ENCODE measurements at places on chromosomes 13 and 19.

GRCh38 chr13:70330697-70331361, 222.6 kb upstream of the KLHL1 start:
- DNase-seq, result no peak

- DNase-seq, result no peak
Observed at GRCh38 chr13:96444676-96445075, 354.8 kb downstream of the HS6ST3 start.

DNA sequence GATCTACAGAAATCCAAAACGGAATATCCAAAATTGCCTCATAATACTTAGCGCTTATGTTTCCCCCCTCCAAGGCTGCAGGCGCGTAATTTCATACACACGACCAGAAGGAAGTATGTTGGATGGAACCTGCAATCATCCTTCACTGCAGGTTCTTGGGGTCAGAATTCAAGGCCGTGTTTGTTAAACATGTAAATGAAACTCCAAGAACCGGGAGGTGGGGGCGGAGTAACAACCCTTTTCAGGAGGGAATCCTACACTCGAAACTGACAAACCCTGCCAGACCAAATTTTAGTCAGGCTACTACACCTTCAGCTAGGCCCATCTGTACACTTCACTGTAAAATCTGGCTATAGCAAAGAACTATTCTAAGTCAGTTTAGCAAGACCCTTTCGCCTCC, 1.3 kb downstream of the ZNF607 start:
- DNase-seq, result no peak

DNA sequence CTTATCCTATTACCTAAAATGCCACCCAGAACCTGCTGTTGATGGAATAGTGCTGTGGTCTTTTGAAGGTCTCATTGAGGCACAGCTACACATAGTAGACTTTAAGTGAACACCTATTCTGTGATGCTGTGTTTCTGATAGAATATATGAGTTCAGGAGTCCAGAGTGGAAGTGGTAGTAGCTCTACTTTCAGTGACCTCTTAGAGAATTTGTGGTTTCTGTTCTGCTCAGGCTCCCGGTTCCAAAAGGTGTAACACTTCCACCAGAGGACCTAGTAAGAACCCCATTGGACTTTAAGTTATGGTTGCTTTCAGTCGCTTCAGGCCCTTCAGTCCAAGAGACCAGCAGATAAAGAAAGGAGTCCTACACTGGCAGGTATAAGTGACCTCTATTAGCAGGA, 11.4 kb upstream of the MYCBP2 start:
- no peak for DNase-seq

GRCh38 chr13:106530171-106530851, 5.2 kb downstream of the EFNB2 start:
- no peak for DNase-seq

DNA sequence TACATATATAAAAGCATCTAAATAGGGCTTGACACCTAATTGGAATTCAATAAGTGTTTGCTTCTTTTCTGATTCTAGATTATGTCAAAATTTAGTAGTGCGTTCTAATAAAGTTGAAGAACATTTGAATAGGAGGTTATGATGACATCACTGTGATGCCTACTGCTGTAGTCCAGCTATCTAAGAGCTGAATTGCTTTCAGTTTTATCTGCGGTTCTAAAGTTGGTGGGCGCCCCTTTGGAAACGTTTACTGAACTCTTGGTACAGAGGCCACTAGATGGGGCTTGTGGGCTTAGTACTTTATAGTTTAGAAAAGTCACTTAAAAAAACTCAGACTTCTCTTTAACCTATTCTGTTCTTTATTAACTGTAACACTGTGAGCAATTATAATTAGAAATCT, 776.9 kb downstream of the GPC5 start:
- peak; percentile 36 for DNase-seq

DNA sequence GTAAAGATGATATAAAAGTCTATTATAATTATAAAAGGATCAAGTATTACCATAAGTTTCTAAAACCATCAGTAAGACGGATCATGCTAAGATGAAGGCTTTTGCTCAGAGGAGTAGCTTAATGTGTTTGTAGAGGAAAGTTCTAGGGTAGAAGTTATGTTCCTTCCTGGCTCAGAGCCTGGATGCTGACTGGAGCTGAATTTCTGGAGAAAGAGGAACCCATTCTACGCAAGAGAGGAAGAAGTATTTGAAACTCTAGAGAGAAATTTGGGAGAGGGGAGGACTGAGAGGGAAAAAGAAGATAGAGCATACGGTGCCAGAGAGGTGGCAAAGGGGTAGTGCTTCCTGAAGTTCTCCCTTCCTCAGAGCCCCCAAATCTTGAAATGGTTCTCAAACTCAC, 51.4 kb upstream of the SGCG start:
- DNase-seq, result no peak

- no peak for DNase-seq
Observed at GRCh38 chr19:54100561-54100960, at the start of gene OSCAR. Gene OSCAR (minus strand): TSS chr19:54100803. CDS start chr19:54100792, 11 bp downstream.

DNA sequence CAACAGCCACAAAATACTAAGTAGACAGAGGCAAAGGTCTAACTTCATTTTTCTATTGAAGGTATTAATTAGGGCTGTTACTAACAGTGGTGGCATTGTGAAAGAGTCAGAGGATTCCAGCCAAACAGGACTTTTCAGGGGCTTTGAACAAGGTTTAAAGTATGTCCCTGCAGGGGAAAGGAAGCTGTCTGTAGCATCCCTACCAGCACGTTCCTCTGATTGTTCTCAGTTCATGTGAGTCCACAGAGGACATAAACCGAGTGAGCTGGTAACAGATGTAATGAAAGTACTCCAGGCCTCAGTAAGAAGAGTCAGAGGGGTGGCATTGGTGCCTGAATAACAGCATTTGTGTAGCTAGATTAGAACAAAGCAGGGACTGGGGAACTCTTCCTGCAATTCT, 15.3 kb upstream of the SPATA13 start:
- DNase-seq, result no peak

- DNase-seq, result peak; percentile 70
Observed at GRCh38 chr19:38693380-38694223, 46.2 kb downstream of the ACTN4 start.

DNA sequence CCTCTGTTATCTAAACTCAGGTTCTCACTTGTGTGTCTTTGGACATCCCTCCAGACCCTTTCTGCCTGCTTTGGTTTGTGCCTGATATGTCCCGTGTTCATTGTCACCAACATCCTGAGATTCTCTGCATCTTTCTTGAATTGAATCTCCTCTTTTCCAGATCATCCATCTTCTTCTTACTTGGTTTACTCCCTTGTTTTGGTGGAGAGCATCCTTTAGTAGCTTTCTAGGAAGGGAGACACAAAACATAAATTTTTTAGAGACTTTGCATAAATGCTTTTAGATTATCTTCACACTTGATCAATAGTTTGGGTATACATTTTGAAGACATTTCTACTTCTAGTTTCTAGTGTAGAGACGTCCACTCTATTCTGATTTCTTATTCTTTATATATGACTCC, 61.7 kb downstream of the TDRD12 start:
- no peak for DNase-seq

GRCh38 chr19:45848922-45849321, 14.0 kb downstream of the SYMPK start:
- no peak for DNase-seq

- DNase-seq, result no peak
Observed at GRCh38 chr19:55376241-55376933, at the start of gene TMEM190. Gene TMEM190 (plus strand): TSS chr19:55376826. CDS start chr19:55376854, 28 bp downstream.

GRCh38 chr19:51020988-51021651, 1.6 kb upstream of the KLK10 start:
- DNase-seq, result peak; percentile 9

DNA sequence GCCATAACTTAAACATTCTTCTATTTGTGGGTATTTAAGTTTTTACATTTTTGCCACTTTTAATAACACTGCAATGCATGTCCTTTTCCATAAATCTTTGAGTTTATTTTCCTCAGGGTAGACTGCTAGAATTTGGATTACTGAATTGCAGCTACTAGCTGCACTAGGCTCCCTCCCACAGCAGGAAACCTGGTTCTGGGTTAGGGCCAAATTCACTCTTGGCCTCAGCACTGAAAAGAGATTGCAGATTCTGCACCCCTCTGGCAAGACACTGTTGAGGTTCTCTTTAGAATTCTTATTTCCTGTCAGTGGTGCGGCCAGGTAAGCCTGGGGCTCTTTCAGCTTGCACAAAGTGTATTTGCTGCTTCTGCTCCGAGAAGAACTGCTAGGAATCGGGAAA, 155.7 kb downstream of the ENOX1 start:
- no peak for DNase-seq

DNA sequence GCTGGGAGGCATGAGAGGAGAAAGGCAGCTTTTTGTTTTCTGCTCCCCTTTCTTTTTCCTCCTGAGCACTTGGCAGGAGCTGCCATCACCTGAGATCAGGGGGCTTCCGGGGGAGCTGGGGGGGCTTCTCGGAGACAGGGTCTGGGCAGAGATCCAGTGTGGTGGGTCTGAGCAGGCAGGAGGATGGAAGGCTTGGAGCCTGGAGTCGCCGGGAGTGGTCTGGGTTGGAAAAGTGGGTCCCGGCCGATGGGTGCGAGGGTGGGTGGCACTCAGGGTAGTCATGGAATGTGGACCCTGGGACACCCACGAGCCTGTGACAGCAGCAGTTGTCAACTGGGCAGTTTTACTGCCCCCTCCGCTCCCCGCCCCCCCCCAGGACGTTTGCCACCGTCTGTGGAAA, 2.2 kb upstream of the ADM5 start:
- no peak for DNase-seq
